ENCODE measurements at places on chromosomes 1 and 21. TPM values are rescaled to one million over a fixed set of nuclear protein-coding genes. Genes with fewer than 3 reads are reported as not detected.

LRRC53 gene
- total RNA-seq, result not detected

TRIM17 gene
- not detected for total RNA-seq

OVAAL gene
- 0.46 TPM for total RNA-seq

ZBTB37 gene
- 1.5 TPM for total RNA-seq

TMEM82 gene
- 0.05 TPM for total RNA-seq

CD5L gene
- not detected for total RNA-seq

DPH2 gene
- 38.5 TPM for total RNA-seq

KCND3 gene
- total RNA-seq, result 0.02 TPM

DNALI1 gene
- total RNA-seq, result 0.02 TPM

OLFML3 gene
- 4.1 TPM for total RNA-seq

S100B gene
- total RNA-seq, result not detected

CFAP126 gene
- 0.23 TPM for total RNA-seq

S100A11 gene
- total RNA-seq, result 1,837 TPM

TAL1 gene
- total RNA-seq, result 0.02 TPM

All from A549 treated with dexamethasone at 1 μM for 4 hours (cell line).